Hippocampal formation (tissue), 2 donors: ENCODE measurements at places on chromosomes 5 and 9.
A peak's percentile ranks its signal among the peaks of the same experiment; 100 is the strongest.

GRCh38 chr5:135433681-135434426 is 13.3 kb downstream of the DCANP1 start:
- DNase-seq, result no peak

- DNase-seq, result peak; percentile 71
These were observed at the start of gene AKNA for GRCh38 chr9:114387680-114388356. TSS of gene AKNA (minus strand) at chr9:114387982. CDS start at chr9:114381333, 6,649 bp downstream.

DNA sequence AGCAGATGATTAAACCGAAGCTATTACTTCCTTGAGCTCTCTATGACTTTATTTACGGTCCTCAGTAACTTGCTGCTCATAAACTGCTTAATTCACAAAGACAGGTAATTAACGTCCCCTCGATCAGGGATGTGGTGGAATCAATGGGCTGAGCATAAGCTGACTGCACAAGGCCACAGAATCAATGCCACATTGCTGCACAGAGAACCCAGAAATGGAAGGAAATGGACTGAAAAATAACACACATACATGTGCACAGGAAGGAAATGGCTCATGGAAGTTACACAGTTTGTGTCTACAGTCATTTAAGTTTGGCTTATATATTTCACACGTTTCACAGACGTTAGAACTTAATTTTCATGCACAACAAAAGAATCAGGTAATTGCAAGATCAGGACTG is 118.3 kb upstream of the KLF9 start:
- no peak for DNase-seq

- no peak for DNase-seq
These were observed 10.2 kb downstream of the DCANP1 start for GRCh38 chr5:135436951-135437418.

DNA sequence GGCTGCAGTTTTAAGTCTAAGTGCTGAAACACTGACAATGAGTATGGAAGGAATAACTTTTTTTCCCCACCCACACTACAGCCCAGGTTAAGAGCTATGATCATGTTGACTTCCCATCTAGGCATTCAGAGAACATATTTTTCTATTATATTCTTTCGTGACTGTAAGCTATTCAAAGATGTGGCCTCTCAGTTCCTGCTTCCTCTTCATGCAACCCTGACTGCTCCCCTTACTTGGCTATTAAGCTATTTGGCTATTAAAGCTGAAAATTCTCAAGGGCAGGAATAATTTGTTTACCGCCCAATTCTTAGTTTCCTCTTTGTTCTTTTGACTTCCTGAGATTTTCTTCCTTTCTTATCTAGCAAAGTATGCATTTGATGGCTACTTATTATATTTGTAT is 18.6 kb upstream of the ALDH1A1 start:
- DNase-seq, result no peak

GRCh38 chr5:29697278-29697677 is 1496.2 kb upstream of the CDH6 start:
- no peak for DNase-seq

- no peak for DNase-seq
These were observed 59.5 kb downstream of the RAD23B start for GRCh38 chr9:107342476-107343161.

DNA sequence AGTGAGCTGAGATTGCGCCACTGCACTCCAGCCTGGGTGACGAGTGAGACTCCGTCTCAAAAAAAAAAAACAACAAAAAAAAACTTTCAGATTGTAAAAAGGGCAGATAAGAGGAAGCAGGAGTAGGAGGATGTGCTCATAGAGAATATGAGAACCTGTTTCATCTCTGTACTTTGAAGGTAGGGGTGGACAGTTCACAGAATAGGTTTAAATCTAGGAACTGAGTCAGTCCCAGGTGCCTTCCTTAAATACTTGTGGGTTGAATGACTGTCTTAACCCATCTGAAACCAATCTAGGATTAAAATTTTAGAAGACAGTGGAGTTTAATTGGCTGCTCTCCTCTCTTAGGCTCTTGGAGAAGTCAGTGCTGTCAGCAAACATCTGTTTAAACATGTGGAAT is 12.4 kb downstream of the POLK start:
- no peak for DNase-seq

GRCh38 chr5:6090838-6091237 is 287.5 kb downstream of the MED10 start:
- no peak for DNase-seq

- DNase-seq, result no peak
These were observed 19.0 kb upstream of the SPINK4 start for GRCh38 chr9:33220681-33221567.
